ENCODE measurements at places on chromosomes 11 and 22. TPM values are rescaled to one million over a fixed set of nuclear protein-coding genes. Genes with fewer than 3 reads are reported as not detected.

GRCh38 chr11:15863411-15863810 is 492.9 kb downstream of the SOX6 start:
- no peak for DNase-seq

GRCh38 chr11:134119094-134119493 is 50.2 kb downstream of the JAM3 start:
- no peak for DNase-seq

DNA sequence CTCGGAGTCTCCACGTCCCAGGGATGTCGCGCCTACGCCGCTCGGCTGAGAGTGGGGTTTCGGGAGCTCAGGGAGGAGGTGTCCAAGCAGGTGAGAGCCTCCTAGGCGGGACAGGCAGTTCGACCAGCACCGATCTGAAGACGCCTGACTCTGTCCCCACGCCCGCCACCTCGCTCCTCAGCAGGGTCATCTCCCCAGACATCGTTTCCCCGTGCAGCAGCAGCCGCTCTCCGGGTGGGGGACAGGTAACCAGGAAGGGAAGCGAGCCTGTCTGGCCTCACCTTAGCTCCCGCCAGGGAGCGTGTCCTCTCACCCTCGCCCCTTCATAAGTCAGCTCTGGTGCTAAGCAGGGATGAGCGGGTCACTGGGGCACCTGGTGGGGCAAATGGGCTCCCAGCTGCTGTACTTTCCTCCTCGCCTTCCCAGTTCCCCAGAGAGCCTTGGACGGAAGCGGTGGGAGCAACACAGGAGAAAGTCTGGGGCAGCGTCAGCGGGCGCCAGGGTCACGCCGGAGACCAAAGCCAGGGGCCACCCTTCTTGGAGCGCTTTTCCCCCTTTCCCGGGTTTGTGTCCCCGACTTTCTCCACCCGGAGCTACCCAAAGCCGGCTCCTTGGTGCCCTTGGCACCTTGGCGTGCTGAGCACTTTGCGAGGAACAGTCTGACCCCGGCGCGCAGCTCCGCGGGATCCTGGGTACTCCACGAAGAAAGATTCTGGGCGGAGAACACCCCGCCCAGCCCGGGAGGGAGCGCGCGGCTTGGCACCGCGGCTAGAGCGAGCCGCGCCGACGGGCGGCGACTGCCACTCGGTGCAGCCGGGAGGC is 1.6 kb downstream of the SPON1 start:
- DNase-seq, result peak; percentile 14

DNA sequence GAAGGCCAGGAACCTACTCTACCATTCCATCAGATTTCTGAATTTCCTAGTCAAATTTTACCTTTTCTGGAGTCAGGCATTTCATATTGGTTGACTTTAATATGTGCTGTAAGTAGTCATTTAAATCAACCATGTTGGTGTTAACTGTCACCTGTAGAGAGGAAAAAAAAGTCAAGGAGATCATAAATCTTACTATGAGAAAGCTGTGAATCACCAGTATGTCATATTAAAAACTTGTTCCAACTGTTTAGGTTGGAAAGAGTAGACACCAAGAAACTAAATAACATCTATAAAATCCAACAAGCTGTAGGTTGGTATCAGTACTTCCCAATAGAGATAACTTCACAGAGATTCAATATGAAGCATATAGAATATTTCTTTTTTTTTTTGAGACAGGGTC is 39.5 kb downstream of the COPB1 start:
- DNase-seq, result no peak

DNA sequence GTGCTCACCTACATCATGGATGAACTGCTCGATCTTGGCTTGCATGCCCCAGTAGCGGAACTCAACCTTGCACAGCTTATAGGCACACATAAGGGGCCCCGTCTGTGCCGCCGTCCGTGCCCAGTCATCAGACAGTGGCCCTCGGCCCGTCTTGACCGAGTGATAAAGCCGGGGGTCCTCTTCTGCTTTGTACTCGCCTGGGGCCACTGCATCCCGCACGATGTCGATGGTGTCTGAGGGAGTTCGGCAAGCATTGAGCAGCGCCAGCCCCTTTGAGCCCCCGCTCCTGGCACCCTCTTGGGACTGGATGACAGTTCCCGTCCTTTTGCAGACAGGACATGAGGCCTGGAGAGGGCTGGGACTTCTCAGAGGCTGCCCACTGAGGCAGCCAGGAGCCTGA is 3.3 kb downstream of the PITPNM1 start:
- no peak for DNase-seq

DNA sequence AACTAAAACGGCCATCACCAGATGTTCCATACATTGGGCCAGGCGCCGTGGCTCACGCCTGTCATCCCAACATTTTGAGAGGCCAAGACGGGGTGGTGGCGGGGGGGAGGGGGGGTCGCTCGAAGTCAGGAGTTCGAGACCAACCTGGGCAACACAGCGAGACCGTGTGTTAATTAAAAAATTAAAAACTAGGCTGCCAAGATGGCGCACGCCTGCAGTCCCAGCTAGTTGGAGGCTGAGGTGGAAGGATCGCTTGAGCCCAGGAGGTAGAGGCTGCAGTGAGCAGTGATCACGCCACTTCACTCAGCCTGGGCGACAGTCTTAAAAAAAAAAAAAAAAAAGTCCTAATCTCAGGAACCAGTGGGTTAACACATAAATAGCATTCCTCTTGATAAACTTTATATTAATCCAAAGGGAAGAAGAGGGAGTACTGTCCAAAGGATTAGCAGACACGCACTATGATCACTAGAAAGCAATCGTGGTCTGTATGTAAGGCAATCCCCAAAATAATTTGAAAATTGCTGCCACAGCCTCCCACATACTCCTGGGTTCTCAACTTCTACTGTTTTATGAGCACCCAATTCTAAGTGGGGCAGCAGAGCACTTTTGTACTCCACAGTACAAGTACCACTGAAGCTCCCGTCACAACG is 604 bp downstream of the PUS3 start:
- DNase-seq, result no peak

DNA sequence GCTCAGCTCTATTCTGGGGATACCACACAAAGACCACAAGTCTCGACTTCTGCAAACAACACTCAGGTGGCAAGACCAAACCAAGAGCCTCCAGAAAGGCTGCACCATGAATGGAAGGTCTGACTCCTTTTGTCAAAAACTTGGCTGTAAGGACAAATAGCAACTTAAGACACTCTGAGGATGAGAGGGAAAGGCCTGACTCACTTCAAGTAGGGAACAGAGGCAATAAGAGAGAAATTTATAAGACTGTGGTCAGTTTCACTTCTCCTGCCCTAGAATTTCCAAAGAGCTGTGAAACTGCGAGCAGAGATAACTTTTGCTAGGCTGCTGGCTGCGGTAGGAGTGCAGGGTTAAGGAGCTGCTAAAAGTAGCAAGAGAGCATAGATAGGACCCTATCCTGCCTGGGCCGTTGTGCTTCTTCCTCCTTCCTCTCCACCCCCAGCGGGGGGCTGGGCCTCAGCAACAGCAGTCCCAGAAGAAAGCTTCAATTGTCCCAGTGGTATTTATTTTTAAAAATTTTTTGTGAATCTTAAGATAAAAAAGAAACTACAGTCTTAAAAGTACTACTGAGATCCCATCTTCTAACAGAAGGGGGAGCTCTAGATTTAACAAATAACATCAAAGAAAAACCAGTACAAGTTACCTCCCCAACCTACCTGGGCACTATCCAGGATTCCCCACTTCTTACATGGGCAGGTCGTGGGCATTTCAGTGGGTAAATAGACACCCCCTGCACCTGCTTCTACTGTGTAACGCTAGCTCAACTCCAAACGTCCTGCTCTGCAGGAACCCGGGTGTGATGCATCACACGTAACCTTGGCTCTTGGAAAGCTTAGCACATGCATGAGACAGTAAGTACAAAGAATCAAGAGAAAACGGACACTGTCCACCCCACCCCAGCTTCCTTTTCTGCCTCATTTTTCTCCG is 66.4 kb downstream of the SGSM3 start:
- DNase-seq, result peak; percentile 9

- peak; percentile 63 for DNase-seq
These were observed 105.6 kb downstream of the ATXN10 start for GRCh38 chr22:45777046-45777851.

- DNase-seq, result no peak
These were observed 81.2 kb upstream of the SPON1 start for GRCh38 chr11:13881226-13881905.

GRCh38 chr11:44944853-44945235 is 5.8 kb downstream of the TP53I11 start:
- no peak for DNase-seq

GRCh38 chr11:77800449-77800848 is 20.1 kb downstream of the RSF1 start:
- no peak for DNase-seq

- DNase-seq, result no peak
These were observed 9.4 kb upstream of the MRPL23 start for GRCh38 chr11:1937616-1938342.

GRCh38 chr22:50034126-50035081 is 21.8 kb upstream of the IL17REL start:
- no peak for DNase-seq

GRCh38 chr11:27253224-27253623 is 109.8 kb downstream of the CCDC34 start:
- DNase-seq, result no peak

DNA sequence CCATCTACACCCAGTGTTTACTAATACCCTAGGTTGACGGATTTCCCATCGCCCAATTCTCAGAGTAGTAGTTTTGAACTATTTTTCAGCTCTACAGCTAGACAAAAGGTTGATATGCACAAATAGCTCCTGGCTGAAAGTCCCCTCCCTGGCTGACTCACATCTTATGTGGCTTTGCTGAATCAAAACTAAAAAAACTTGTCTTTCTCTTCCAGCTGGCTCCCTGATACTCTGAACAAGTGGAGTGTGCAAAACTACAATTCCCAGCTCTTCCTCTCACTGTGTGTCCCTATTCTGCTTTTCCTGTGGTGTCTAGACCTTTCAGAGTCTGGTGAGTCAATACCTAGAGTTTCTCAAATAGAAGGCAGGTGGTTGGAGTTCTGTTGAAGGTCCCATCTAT is 12.7 kb upstream of the LARGE1 start:
- no peak for DNase-seq

CDHR5 gene
- 5.0 TPM for total RNA-seq

USP2 gene
- 1.1 TPM for total RNA-seq

MS4A1 gene
- not detected for total RNA-seq

NPTXR gene
- total RNA-seq, result 6.6 TPM

TRIM22 gene
- total RNA-seq, result 37.8 TPM

DDX25 gene
- total RNA-seq, result not detected

NDUFA6 gene
- 68.0 TPM for total RNA-seq

Measured in Calu3 (cell line).